ENCODE measurements at places on chromosomes 4 and X.

GRCh38 chrX:85244450-85245211 is 840 bp downstream of the ZNF711 start:
- DNase-seq = no peak

GRCh38 chrX:38206036-38206435 is 14.6 kb downstream of the SRPX start:
- DNase-seq = no peak

DNA sequence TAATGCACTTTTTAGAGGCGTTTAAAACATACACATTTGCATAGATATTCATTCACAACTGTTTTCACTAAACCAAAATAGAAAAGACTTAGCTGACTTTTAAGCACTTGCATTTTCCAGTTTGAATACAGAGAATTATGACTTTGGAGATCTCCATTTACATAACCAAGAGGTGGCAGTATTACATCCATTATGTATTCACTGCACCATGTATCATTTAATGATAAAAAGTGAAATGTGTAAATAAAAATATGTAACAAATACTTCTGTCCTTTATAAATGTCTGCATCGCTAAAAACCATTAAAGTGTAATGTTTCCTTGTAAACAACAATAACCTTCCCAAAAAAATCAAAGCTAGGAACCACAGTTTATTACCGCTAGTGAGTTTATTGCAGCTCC is 413.2 kb downstream of the FGF13 start:
- no peak for DNase-seq

DNA sequence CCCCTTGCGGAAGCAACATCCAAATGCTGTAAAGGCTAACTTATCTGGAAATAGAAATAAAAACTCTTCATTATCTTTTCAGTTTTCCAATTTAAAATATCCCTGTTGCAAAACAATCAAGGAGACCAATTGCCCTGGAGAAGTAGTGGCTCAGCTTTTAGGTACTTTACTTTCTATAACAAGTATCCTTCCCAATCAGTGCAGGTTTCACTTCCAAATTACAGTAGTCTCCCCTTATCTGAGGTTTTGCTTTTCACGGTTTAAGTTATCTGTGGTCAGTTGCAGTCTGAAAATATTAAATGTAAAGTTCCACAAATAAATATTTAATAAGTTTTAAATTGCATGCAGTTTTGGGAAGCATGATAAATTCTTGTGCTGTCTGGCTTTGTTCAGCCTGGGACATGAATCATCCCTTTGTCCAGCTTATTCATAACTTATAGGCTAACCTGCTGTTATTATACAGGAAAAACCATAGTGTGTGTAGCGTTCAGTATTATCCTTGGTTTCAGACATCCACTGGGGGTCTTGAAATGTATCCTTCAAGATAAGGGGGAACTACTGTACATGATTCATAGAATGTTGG is 973.1 kb upstream of the GRID2 start:
- DNase-seq = no peak

- no peak for DNase-seq
Observed at GRCh38 chrX:153871946-153872878, 13.8 kb downstream of the L1CAM start.

GRCh38 chr4:135917011-135917410 is 1615.3 kb downstream of the PCDH18 start:
- no peak for DNase-seq

GRCh38 chr4:88610771-88611170 is 18.5 kb downstream of the HERC3 start:
- DNase-seq = no peak

GRCh38 chr4:133316909-133317308 is 167.8 kb downstream of the PCDH10 start:
- no peak for DNase-seq

- no peak for DNase-seq
Observed at GRCh38 chr4:183185018-183185417, 86.0 kb downstream of the WWC2 start.

- DNase-seq = no peak
Observed at GRCh38 chr4:56272003-56272402, 115.3 kb downstream of the AASDH start.

DNA sequence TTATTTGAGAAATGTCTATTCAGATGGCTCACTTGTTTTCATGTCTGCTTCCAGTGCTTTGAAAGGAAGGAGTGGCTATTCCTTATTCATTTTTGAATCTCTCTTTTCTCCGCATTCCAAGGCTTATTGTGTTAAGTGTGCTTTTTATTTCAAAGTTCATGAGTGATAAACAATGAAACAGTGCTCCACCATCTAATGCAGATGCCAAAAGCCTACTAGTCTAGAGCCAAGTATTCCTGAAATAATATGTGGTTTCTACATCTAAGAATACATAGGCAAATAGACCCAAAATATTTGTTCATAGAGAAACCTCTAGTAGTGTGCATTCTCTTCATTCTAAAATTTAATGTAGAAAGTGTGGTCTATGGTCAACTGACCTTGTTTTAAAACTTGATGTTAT is 187.3 kb downstream of the GABRB1 start:
- no peak for DNase-seq

- DNase-seq = peak; percentile 24
Observed at GRCh38 chrX:40107291-40108161, 9.8 kb upstream of the BCOR start.

- no peak for DNase-seq
Observed at GRCh38 chr4:104989371-104989770, 157.3 kb upstream of the TET2 start.

- no peak for DNase-seq
Observed at GRCh38 chr4:36388710-36389109, 107.3 kb downstream of the DTHD1 start.

- peak; percentile 36 for DNase-seq
Observed at GRCh38 chr4:40055511-40055862, 1.2 kb upstream of the N4BP2 start.

GRCh38 chr4:154329268-154329868 is 162.2 kb downstream of the DCHS2 start:
- DNase-seq = no peak

DNA sequence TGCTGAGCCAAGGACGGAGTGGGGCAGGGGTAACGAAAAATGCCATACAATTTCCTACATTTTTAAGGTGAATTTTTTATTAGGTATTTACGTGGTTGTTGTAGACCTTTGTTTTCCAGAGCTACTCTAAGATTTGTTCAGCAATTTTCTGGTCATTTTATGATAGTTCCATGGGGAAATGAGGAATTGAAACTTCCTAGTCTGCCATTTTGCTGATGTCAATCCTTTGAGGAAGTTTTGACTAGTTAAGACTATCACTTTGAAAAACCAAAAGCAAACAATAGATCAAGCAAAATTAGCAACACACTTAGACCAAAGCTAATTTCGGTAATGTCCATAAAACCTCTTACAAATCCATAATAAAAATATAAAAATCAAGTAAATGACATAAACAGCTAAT is 7.0 kb upstream of the TLR3 start:
- DNase-seq = no peak

DNA sequence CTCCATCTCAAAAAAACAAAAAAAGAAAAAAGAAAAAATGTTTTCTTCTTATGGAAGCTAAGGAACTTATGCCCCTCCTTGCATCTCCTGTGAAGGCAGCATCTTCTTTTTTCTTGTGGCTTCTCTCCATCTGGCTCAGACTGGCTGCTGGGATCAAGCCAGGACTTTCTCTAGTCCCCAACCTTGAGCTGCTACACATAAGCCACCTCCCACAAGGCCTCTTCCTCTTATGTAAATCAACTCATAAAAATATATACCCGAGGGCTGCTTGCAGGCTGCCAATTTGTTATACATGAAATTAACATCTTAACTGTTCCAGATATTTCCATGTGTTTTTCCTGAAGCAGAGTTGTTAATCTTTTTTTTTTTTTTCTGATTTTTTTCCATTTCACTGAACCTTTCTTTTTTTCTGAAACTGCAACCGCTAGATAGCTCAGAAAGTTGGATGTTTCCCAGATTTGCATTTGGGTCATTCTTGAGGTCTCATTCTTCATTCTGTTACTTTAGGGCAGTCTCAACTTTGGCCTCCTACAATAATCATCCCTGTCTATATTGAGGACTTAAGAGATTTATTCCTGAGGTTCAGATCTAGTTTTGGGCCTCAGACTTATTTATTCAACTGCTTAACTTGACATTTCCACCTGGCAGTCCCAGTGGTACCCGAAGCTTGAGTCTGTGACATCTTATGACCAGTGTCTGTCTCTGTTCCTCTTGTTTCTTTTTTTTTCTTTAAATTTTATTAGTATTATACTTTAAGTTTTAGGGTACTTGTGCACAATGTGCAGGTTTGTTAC is 10.3 kb downstream of the SNX25 start:
- no peak for DNase-seq

GRCh38 chr4:166308647-166309046 is 435.6 kb downstream of the TLL1 start:
- DNase-seq = no peak

DNA sequence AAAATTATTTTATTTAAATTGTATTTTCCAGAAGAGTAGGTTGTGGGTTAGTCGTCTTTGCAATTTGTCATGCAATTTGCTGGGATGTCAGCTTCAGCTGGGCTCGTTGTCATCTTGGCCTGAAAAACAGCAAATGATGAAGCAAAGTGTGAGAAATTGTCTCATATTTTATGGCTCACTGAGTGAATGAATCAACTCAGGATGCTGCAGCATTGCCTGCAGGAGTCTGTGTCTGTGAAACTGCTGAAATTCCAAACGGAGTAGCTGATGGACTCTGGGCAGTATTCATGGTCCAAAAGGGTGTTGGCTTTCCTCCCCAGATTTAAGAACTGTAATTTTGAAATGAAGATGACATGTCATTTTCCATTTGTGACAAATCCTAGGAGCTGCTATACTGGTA is 37.2 kb downstream of the CXCL8 start:
- DNase-seq = no peak

DNA sequence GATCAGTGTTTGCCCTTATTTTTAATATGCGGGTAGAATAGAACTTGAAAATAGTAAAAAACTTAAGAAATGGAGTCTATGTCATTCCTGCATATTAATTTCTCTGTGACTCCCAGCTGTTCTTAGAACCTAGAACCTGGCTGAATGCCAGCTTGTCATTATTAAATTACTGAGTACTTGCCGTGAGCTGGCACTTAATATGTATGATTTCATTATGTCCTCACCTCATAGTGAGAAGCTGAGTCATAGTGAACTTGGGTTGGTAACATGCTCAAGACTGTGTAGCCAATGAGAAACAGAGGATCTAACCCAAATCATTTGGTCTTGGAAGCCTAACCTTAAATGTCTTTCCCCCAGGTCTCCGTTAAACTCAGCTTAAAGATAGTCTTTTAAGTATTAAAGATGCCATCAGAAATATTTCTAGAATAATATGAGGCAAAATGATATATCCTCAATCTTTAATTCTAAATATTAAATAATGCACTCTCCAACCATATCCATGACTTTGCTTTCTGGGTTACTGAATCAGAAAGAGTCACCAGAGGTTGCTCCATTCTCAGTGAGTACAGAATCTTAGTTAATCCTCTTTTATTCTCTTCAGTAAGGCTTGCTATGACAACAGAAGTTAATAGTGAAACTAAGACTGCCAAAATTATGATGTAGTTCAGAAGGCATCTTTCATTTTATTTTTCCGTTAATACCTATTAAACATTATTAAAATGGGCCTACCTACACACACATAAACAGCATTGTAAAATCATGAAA is 58.6 kb upstream of the TLL1 start:
- DNase-seq = no peak

GRCh38 chrX:108304210-108304609 is 134.0 kb downstream of the COL4A6 start:
- DNase-seq = no peak

DNA sequence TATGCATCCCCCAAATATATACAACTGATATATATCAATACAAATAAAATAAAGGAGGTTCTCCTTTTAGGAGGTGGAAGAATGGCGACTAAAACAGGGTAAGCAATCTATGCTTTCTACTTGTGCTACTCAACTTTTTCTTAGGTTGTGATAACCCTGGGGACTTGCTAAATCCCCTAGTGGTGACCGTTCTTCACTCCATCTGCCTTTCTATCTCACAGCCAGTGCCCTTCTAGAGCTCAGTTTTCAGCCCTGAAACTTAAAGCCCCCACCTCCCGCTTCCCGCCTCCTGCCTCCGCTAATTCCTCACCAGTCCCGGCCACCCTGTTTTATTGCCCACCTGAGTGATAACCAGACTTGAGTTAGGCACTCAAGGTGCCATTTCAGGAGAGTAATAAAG is 15.5 kb upstream of the ESX1 start:
- DNase-seq = no peak

- no peak for DNase-seq
Observed at GRCh38 chrX:38473701-38474100, 87.6 kb upstream of the TSPAN7 start.

DNA sequence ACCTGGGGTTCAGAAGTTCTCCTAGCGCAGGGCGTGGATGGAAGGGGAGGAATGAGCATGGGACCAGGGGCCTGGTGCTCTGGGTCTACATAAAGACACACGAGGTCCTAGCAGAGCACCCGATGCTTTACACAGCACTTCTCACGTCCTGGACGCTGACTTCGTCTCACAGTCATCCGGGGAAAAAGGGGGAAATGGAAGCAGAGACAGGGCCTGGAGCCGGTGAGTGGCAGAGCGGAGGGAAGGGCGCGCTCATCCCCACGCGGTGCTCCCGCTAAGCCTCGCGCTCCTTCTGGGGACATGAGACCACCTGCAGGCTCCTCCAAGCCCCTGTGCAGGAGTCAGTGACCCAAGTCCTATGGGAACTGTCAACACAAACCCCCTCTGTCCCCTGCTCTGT is 157.7 kb downstream of the AFAP1 start:
- DNase-seq = no peak

GRCh38 chr4:8403976-8404375 is 36.5 kb downstream of the ACOX3 start:
- DNase-seq = no peak

DNA sequence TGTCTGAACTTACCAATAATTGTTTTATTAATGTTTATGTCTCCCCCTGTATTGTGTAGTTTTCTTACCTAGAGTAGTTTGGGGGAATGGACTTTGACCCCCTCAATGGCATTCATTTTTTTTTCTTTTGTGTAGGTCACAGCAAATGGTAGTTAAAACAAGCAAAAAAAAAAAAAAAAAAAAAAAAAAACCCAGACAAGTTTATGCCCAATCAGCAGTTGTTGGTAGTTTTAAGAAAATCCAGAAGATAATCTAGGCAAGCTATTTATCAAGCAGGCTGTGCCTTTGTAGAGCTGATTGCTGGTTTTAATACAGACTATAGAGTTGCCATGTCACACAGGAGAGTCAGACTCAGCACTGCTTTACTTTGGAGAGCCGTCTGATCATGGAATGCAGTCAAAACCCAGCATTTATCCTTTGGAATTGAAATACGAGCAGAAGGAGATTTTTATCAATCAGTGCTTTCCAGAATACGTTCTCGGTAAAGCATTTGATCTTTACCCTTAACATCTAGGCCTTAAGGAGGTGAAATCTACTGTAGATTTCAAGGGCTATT is 16.6 kb downstream of the DCUN1D4 start:
- DNase-seq = no peak

GRCh38 chr4:178185517-178185916 is 743.3 kb upstream of the AGA start:
- no peak for DNase-seq

GRCh38 chr4:154869301-154869700 is 88.2 kb downstream of the RBM46 start:
- DNase-seq = no peak

GRCh38 chr4:37268319-37268718 is 23.8 kb downstream of the NWD2 start:
- no peak for DNase-seq

- no peak for DNase-seq
Observed at GRCh38 chr4:95839891-95840290, at the start of gene PDHA2. Gene PDHA2 (plus strand): TSS chr4:95840093. CDS start chr4:95840151, 58 bp downstream.

GRCh38 chrX:133911825-133912495 is 73.4 kb downstream of the GPC3 start:
- no peak for DNase-seq
